ENCODE measurements at places on chromosomes 2 and 18.

DNA sequence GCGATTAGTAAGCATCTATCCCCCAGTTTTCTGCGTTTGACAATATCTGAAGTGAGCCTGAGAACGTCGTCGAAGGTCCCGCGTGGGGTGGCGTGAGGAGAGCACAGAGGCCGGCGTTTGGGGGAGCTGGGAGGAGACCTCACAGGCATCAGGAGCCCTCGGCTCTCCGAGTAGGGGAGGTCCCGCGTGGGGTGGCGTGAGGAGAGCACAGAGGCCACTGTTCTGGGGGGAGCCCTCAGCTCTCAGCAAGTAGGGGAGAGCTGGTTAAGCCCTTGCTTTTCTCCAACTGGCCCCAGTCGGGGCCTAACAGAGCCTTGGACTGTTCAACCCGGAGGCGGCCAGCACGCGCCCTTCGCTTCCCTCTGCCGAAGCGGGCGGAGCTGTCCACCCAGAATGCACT lies 134.3 kb downstream of the NFATC1 start:
- DNase-seq: no peak

- DNase-seq: no peak
Measured at GRCh38 chr2:191041418-191042161, 27.6 kb upstream of the STAT1 start.

DNA sequence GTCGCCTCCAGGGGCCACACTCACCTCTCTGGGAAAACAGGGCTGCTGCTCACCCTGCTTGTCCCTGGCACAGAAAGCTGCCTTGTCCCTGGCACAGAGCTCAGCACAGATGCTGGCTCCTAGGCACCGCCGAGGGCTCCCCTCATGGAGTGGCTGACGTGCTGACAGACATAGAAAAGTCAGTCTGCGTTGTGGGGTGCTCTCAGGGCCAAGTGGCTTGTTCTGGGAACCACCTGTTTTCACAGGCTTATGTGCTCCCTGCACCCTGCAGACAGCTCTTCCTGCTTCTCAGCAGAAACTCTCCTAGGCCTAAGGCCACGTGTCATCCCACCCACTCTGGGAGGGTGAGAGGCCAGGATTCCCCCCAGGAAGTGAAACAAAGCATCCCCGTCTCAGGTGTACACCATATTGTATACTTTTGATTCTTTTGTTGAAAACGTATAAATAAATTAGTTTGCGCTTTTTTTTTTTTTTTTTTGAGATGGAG lies 84.7 kb upstream of the TMEM200C start:
- DNase-seq: no peak

DNA sequence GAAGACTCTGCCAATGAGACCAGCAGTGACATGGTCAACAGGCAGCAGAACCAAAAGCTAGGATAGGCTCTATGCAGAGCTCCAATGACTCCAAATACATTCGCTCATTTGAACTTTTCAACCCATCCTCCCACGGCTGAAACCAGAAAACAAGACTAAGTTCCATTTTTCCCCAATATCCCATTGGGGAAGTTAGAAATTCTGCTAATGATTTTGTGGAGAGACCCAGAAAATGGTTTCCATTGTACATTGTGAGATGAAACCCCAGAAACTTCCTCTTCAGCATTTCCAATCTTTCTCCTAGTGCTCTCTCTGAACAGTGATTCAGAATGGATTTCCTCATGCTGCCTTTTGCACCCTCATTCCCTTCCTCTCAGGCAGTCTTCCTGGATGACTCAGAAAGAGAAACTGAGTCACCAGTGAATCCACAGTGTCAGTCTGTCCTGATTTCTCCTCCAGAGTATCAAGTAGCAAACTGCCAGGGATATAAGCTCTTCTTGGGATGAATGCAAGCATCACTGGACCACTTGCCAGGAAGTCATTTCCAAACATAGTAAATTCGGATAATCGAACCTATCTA lies 467.7 kb upstream of the ID2 start:
- DNase-seq: no peak

- no peak for DNase-seq
Measured at GRCh38 chr2:236516708-236517107, 52.9 kb upstream of the ACKR3 start.
